ENCODE measurements at places on chromosomes 1 and 21. TPM values are rescaled to one million over a fixed set of nuclear protein-coding genes. Genes with fewer than 3 reads are reported as not detected.

C1orf87 gene
- 0.07 TPM for total RNA-seq

GRCh38 chr1:206048582-206048981 lies 4.4 kb upstream of the RHEX start:
- no peak overlapping the region for H3K4me3 ChIP-seq
- H3K4me1 ChIP-seq: peaks cover 11% of the 10 kb centered on the region
- no peaks in the 10 kb centered on the region for H3K36me3 ChIP-seq
- no peaks in the 10 kb centered on the region for H3K27me3 ChIP-seq

IL20 gene
- total RNA-seq: not detected

SH2D5 gene
- total RNA-seq: 24.8 TPM

RAB13 gene
- total RNA-seq: 38.0 TPM

S100A3 gene
- not detected for total RNA-seq

- DNase-seq: no peak
- no peaks in the 10 kb centered on the region for H3K4me1 ChIP-seq
- no peaks in the 10 kb centered on the region for H3K27me3 ChIP-seq
These were observed 14.8 kb upstream of the ZFP69B start for GRCh38 chr1:40435471-40435870.

DNA sequence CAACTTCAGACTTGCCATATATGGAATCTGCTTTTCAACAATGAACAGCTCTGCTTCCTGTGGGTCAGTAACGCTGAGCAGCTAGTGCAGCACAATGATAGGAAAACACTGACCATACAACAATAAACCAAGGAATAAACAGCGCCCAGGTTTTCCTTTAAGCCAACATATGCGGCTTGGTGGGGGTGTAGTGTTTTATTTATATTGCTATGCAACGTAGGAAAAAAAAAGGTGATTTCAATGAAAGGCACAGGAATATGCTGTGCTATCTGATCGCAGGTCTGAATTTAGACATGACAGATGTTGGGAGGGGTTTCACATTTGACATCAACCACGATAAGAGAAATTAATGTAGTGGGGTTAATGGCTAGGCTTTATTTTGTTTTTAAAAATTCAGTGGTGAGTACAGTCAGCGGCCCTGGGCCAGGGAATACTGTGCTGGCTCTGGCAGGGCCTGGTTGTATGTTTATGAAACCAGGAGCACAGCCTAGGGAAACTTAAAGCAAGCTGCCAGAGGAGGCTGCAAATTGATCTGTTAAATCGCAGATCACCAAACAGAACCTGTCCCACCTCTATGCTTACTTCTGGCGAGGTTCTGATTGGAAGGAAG lies 4.3 kb downstream of the TSPAN2 start:
- peaks cover 23% of the 10 kb centered on the region for H3K4me1 ChIP-seq
- no peaks in the 10 kb centered on the region for H3K36me3 ChIP-seq
- no peak overlapping the region for H3K27ac ChIP-seq
- H3K4me3 ChIP-seq: no peak overlapping the region

DNA sequence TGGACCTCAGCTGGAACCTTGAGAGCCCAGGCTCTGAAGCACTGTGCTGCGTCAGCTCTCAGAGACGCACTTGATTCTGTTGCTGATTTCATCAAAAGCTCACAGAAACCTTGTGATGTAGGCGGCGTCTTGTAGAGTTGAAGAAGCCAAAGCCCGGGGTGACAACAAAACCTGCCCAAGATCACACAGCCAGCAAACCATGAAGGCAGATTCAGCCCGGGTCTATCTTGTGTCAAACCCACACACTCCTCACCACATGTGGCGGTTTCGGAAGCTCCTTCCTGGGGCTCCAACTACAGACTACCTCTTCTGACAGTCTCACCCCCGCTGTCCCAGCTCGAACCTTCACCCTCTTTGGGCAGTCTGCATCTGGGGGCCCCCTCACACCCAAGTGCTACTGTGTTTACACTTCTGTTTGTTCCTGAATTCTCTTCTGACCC lies 50.4 kb downstream of the TENT5C start:
- H3K36me3 ChIP-seq: no peaks in the 10 kb centered on the region
- H3K27ac ChIP-seq: no peak overlapping the region
- H3K27me3 ChIP-seq: no peaks in the 10 kb centered on the region
- peaks cover under 1% of the 10 kb centered on the region for H3K4me1 ChIP-seq
- no peak overlapping the region for H3K4me3 ChIP-seq

DNA sequence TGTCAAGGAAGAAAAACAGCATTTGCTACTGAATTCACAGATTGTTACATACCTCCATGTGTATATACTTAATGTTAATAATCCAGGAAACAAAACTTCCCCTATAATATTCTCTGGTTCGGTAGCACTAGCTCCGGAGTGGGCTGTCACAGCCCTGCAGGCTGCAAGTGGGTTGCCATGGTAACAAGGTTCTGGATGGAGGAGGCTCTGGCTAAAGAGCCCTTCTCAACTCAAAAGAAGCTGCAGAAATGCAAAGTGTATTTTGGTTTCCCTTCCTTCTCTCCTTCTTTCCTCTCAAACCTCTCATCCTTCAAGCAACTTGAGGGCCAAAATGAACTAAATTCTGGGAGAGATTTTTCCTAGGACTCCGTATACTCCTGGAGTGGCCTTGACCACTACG lies 45.2 kb downstream of the ASTN1 start:
- H3K36me3 ChIP-seq: no peaks in the 10 kb centered on the region
- no peaks in the 10 kb centered on the region for H3K4me1 ChIP-seq
- no peaks in the 10 kb centered on the region for H3K27me3 ChIP-seq
- H3K4me3 ChIP-seq: no peak overlapping the region
- DNase-seq: peak; percentile 70

DNA sequence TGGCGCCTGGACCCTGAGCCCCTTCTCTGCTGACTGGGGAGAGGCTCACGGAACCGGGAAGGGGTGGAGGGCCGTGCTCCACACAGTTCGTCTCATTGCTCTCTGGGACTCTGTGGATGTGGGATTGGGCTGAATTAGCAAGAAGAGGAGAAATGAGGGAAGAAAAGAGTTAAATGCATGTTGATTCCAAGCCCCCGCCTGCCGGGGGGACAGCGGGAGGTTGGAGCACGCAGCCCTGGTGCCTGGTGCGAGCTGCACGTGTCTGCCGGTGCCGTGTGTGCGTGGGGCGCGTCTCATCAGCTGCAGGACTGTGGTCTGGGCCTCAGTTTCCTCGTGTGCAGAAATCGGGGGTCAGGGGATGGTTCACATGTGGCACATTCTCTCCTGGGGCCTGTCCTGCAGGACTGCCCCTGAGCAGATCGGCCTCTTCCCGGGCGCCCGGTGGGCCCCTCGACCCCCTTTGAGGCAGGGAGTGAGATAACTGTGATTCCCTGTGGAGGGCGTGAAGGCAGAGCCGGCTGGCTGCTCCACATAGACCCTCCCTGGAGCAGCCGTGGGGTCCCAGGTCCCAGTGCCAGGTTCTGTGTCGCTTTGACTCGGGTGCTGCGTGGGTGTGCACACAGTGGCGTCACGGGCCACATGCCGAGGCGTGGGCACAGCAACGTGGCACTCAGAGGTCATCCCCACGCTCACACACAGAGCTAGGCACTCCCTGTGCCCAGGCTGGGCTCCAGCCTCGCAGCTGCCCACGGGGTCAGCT lies 11.4 kb downstream of the SAMD11 start:
- H3K36me3 ChIP-seq: no peaks in the 10 kb centered on the region
- H3K27me3 ChIP-seq: peaks cover 85% of the 10 kb centered on the region
- no peaks in the 10 kb centered on the region for H3K4me1 ChIP-seq
- H3K4me3 ChIP-seq: no peak overlapping the region
- no peak overlapping the region for H3K27ac ChIP-seq

DNA sequence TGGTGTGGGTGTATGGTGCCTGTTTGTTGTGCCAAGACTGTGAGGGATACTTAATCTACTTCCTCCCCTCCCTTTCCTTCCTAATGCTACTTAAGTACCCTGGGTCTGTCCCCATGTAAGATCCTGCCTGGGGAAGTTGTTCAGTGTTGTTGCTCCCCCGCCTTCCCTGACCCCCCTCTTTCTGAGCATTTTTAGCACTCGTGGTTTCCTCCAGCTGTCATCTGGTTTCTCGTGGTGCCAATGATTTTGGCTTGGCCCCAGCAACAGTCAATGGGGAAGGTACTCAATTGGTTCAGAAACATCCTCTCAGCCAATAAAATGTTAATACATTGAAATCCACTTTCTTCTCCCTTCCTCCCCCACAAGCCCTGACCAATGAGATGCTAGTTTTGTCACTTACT lies 8.0 kb upstream of the B4GALT3 start:
- H3K27me3 ChIP-seq: no peaks in the 10 kb centered on the region
- DNase-seq: no peak
- no peaks in the 10 kb centered on the region for H3K36me3 ChIP-seq
- H3K4me1 ChIP-seq: no peaks in the 10 kb centered on the region
- H3K27ac ChIP-seq: no peak overlapping the region
- H3K4me3 ChIP-seq: no peak overlapping the region
